Activated naive CD8-positive, alpha-beta T cell treated with anti-CD3 and anti-CD28 coated beads, Interleukin-2, amount 10 ng/mL, durations not matched to agents 7 days and 5 days (primary cell): ENCODE measurements at places on chromosomes 11 and 22.

- H3K4me1 ChIP-seq: no peaks in the 10 kb centered on the region
- H3K27ac ChIP-seq: no peak overlapping the region
- H3K4me3 ChIP-seq: no peak overlapping the region
- no peaks in the 10 kb centered on the region for H3K36me3 ChIP-seq
- DNase-seq: no peak
Observed at GRCh38 chr11:61725781-61726231, 26.6 kb upstream of the MYRF start.

DNA sequence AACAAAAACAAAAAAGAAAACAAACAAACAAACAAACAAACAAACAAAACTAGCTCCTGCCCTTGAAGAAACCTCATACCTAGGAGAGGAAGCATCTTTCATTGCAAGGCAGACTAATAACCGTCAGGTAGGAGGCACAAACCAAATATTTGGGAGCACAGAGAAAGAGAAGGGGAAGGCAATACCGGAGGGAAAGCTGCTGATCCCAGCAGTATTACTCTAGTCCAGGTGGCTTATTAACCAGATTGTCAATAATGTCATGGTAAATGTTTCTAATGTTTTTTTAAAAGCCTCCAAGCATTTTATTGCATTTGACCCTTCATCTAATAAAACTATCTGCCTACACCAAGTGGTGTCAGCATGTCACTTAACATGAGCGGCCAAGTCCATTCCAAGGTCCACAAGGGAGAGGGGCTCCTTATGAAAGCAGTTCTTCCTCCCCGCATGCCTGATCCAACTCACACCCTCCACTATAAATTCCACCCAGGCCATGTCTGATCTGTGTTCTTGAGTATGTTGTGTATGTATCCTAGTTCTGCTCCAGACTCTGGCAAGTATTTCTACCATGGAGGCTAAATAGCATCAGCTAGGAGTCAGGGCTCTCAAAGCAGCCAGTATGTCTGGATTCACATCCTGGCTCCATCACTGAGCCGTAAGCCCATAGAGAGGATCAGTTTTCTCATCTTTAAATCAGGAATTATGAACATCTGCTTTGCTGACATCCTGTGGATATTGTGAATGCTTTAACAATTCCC is 208.1 kb upstream of the TENM4 start:
- H3K27me3 ChIP-seq: no peaks in the 10 kb centered on the region
- no peaks in the 10 kb centered on the region for H3K36me3 ChIP-seq
- no peak overlapping the region for H3K27ac ChIP-seq
- H3K4me3 ChIP-seq: no peak overlapping the region
- H3K4me1 ChIP-seq: no peaks in the 10 kb centered on the region

DNA sequence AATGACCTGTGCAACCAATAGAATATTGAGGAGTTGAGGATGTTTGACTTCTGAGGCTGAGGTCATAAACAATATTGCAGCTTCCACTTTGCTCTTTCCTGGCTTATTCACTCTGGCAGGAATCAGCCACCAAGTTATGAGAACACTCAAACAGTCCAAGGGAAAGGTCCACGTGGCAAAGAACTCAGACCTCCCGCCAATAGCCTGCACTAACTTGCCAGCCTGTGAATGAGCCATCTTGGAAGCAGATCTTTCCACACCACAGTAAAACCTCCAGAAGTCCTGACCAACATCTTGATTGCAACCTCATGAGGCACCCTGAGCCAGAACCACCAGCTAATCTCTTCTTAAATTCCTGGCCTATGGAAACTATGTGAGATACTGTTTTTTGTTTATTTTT is 22.7 kb upstream of the PICALM start:
- peaks cover 3% of the 10 kb centered on the region for H3K27me3 ChIP-seq
- DNase-seq: no peak
- H3K36me3 ChIP-seq: no peaks in the 10 kb centered on the region
- H3K27ac ChIP-seq: no peak overlapping the region
- H3K4me3 ChIP-seq: no peak overlapping the region

DNA sequence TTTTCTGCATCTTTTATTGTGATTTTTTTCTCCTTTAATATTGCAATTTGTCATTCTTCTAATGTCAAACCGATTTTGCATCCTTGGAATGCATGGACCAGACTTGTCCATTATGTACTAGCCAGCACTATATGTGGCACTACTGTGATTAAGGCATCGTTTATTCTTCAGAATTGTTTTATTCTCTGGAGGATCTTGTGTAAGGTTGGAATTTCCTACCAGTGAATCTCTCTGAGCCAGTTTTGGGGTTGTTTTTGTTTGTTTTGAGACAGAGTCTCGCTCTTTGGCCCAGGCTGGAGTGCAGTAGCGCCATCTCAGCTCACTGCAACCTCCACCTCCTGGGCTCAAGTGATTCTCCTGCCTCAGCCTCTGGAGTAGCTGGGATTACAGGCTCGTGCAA is 58.5 kb downstream of the IGLL5 start:
- peaks cover 10% of the 10 kb centered on the region for H3K27me3 ChIP-seq
- no peak overlapping the region for H3K27ac ChIP-seq
- H3K36me3 ChIP-seq: no peaks in the 10 kb centered on the region
- DNase-seq: no peak

- no peak for DNase-seq
- H3K4me1 ChIP-seq: no peaks in the 10 kb centered on the region
- no peaks in the 10 kb centered on the region for H3K36me3 ChIP-seq
- H3K4me3 ChIP-seq: no peak overlapping the region
Observed at GRCh38 chr11:30046578-30046945, 29.7 kb upstream of the KCNA4 start.

DNA sequence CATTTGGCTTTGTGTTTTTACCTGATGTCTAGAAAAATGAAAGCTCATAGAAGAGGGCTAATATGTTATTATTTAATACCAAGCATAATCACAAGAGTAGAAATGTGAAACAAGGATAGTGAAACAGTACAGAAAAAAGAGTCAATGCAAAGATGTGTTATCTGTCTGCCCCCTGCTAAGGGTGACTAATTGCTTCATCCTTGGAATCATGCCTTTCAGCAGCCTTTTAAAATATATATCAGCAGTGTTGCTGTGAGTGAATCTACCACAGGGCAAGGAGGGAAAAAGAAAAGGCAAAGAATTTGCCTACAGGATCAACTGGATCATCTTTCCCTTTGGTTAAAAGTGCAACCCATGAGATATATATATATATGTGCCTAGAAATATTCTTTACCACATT is 867.2 kb upstream of the RAG2 start:
- no peaks in the 10 kb centered on the region for H3K27me3 ChIP-seq
- no peak overlapping the region for H3K4me3 ChIP-seq
- no peaks in the 10 kb centered on the region for H3K4me1 ChIP-seq
- H3K27ac ChIP-seq: no peak overlapping the region
- H3K36me3 ChIP-seq: no peaks in the 10 kb centered on the region

- peak overlapping the region; percentile 99 for H3K4me3 ChIP-seq
- no peaks in the 10 kb centered on the region for H3K27me3 ChIP-seq
- H3K4me1 ChIP-seq: peaks cover 41% of the 10 kb centered on the region
- peak overlapping the region; percentile 94 for H3K27ac ChIP-seq
- H3K36me3 ChIP-seq: peaks cover 31% of the 10 kb centered on the region
Observed at GRCh38 chr11:73140213-73141030, 1.7 kb downstream of the FCHSD2 start.

DNA sequence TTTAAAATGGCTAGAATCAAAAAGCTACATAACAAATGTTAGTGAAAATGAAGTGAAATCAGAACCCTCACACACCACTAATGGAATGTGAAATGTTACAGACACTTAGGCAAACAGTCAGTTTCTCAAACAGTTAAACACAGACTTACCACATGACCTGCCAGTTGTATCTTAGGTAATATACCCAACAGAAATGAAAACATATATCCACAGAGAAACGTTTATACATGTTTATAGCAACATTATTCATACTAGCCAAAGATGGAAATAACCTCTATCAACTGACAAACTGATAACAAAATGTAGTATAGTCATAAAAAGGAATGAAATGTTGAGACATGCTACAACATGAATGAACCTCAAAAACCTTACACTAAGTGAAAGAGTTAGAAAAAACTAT is 131.5 kb upstream of the TRPC6 start:
- H3K27ac ChIP-seq: no peak overlapping the region
- no peak overlapping the region for H3K4me3 ChIP-seq
- H3K4me1 ChIP-seq: no peaks in the 10 kb centered on the region

GRCh38 chr11:78985663-78986062 is 411.0 kb upstream of the NARS2 start:
- no peaks in the 10 kb centered on the region for H3K36me3 ChIP-seq
- no peaks in the 10 kb centered on the region for H3K27me3 ChIP-seq
- no peak for DNase-seq
